ENCODE measurements at places on chromosomes 13 and 19.

GRCh38 chr19:57812226-57812625 lies 2.5 kb downstream of the ZNF552 start:
- DNase-seq = no peak

- no peak for DNase-seq
These were observed 60.3 kb downstream of the CRYL1 start for GRCh38 chr13:20465218-20465879.

DNA sequence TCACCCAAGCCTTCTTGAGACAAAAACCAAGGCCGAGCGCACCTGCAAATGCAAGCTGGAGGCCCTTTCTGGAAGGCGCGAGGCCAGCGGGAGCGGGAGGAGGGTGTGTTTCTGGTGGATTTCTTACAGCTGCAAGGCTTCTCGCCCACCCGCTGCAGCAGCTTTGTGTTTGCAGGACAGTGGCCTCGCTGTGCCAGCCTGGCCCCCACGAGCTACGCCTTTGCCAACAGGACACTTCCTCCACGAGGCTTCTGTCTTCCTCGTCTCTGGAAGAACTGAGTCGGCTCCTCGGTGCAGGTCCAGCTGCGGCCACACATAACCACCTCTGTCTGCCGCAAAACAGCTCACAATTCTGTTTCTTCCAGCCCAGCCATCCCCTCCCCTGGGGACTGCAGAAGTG lies 10.1 kb downstream of the ATCAY start:
- no peak for DNase-seq

DNA sequence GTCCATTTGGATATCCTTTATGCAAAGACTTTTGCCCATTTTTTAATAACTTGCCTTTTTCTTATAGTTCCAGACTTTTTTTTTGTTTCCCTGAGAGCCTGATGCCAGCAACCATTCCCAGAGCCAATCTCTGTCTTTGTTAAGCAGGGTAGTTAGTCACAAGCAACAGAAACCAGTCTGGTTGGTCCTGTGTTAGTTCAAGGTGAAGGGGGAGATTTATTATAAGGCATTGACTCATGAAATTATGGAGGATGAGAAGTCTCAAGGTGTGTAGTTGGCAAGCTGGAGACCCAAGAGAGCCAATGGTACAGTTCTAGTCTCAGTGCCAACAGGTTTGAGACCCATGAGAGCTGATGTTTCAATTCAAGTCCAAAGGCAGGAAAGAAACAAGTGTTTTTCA lies 33.0 kb downstream of the GPR12 start:
- DNase-seq = no peak

- DNase-seq = no peak
These were observed at the start of gene SERTM1 for GRCh38 chr13:36673838-36674326. SERTM1 (plus strand) TSS chr13:36674020; CDS start chr13:36695079, 21,059 bp downstream.

- DNase-seq = no peak
These were observed 393.3 kb downstream of the DIAPH3 start for GRCh38 chr13:59770451-59770850.

- DNase-seq = no peak
These were observed 46.8 kb downstream of the TEX26 start for GRCh38 chr13:30978981-30979956.

- no peak for DNase-seq
These were observed 48.4 kb upstream of the UFM1 start for GRCh38 chr13:38301236-38301635.

GRCh38 chr19:54526972-54527371 lies 24.3 kb downstream of the LAIR2 start:
- no peak for DNase-seq

DNA sequence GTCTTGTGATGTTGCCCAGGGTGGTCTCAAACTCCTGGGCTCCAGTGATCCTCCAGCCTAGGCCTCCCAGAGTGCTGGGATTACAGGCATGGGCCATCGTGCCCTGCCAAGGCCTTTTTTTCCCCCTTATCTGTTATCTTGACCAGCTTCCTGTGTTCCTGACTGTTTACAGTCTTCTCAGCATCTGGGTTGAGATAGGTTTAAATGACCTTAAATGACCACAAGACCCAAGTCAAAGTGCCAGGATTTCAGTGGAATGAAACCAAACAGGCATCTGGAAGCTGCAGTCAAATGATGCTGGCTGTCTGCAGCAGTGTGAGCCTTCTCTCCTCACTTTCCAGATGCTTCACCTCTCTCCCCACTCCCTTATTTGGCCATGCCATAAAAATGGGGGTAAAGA lies 114.2 kb upstream of the CLDN10 start:
- no peak for DNase-seq

- no peak for DNase-seq
These were observed 124.0 kb downstream of the ITGBL1 start for GRCh38 chr13:101576455-101576854.

DNA sequence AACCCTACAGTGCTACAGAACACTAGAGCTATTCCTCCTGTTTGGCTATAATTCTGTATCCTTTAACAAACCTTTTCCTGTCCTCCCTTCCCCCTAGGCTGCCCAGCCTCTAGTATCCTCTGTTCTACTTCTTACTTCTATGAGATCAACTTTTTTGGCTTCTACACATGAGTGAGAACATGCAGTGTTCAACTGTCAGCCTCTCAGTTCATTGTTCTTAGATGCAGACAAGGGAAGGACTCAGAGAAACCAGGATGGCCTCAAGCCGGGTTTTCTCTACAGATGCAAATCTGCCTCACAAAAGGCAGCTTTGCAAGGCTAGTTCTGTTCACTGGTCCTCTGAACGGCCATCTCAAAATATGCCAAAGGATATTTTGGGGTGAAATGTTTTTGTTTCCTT lies 18.4 kb downstream of the AMER2 start:
- no peak for DNase-seq

DNA sequence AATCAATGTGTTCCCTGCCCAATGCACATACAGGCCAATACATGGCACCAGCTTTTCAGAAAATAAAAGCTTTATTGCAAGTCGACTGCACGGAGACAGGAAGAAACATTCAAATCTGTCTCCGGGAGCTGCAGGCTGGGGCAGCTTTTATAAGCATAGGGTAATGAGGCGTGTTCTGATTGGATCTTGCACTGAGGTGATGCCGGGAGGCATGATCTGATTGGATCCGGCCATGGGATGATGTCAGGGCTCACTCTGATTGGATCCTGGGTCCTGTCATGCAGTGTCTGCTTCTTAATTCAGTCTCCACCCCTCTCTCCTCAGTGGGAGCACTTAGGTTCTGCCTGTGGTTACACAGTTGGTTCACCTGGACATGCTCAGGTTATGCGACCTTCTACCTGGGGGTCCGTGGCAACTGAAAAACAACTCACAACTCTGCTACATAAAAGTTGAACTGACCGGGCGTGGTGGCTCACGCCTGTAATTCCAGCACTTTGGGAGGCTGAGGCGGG lies 11.8 kb upstream of the FBN3 start:
- no peak for DNase-seq

Measured in GM12892 (cell line).